ENCODE measurements at places on chromosomes 16 and 17.

GRCh38 chr16:11316331-11317015 is 28.8 kb upstream of the RMI2 start:
- no peak for DNase-seq

DNA sequence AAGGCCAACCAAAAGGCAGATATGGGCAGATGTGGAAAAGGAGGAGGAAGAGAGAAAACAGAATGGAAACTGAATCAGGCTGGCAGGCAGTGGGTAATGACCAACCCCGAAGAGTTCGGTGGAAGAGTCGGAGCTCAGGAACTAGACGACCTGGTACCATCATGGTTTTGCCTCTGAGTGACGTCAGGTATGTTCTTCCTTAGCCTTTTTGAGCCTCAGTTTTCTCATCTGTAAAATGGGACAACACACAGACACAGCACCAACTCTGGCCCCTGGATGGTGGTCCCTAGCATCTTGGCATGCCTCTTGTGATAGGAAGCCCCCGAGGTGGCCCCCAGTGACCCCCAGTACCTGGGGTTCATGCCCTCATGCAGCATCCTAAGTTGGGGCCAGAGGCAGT is 37.2 kb upstream of the C16orf82 start:
- DNase-seq: no peak

- DNase-seq: peak; percentile 58
Measured at GRCh38 chr16:29784901-29785500, 5.5 kb upstream of the KIF22 start.

DNA sequence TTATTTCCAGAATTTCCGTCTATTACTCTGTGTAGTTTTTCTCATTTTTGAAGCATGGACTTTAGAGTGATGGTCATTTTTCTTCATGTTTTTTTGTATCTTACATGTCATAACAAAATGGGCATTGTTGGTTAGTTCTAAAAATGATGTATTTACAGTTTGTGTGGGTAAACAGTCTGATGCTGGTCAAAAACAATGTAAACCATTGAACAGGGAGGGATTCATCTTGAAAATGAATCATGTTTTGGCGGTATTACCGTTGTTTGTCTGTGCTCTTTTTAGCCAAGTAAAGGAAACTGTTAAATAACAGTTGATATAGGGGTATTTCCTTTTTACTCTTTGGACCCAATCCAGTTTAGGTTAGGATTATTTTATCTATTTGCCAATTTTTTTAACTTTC is 315.8 kb downstream of the BCAS3 start:
- DNase-seq: no peak

DNA sequence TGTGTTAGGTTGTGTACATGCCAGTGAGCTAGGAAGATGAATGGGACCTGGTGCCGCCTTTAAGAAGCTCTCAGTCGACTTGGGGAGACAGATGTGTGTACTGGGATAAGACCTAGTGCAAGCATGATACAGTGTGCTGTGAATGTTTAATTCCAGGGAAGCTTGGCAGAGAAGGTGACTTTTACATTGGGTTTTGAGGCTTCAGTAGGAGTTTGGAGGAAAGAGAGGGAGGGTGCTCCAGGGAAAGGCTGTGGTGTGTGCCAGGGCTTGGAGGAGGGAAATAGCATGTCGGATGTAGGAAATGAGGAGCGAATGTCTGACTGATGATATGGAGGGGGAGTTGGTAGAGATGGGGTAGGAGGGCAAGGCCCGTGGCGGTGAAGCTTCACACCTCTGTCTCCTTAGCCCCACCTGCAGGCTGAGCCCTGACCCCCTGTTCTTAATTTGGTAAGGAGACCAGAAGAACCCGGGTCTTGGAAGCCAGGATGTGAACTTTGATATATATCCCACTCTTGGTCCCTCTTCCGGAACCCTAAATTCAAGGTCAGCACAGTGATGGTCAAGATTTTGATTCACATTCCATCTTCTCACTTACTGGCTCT is 76.6 kb downstream of the PLCG2 start:
- no peak for DNase-seq

DNA sequence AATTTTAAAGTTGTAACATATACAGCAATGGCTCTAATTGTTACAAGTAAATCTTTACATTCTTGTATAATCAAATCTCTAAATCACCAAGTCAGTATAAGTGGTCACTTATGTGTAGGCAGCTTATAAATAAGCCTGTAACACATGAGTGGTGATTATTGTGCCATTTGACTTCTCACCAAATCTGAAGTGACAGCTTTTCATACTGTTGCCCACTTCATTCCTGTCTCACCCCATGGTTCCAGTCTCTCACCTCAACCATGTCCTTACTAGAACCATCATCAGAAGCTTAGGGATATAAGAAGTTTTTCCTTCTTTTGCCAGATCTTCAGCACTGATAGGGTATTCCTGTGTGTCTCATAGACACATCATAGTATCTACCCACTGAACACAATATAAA is 23.5 kb downstream of the TNRC6A start:
- DNase-seq: no peak

- no peak for DNase-seq
Measured at GRCh38 chr17:2064980-2065785, 10.3 kb downstream of the HIC1 start.

DNA sequence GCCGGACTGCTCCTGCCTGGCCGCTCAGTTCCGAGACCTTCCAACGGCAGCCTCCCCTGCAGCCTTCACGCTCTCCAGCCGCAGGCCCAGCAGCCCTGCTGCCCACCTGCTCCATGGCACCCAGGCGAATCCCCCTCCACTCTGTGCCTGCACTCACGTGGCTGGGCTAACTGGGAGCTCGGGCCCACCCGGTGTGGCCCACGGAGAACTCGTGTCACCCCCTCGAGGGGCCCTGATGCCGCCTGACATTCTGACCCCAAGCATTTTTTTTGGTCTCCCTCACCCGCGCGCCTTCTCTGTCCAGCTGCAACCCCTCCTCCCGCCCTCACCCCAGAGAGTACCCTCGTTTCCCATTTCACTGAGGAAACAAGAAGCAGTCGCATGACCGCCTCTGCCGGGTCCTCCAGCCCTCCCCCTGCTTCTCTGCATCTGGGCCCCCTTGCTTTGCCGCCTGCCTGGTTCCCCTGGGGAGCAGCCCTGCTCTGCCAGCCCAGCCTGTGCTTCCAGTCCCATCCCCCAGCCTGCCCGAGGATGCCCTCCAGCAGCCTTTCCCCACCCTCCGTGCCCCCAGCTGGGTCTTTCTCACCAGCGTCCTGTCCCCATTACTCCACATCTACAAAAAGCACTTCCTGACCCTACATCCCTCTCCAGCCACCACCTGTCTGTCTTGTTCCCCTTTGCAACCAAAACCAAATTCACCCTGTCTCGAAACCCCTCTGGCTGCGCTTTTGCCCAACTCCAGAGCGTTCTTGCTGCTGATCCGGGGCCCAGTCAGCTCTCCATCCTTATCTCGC is 146.4 kb upstream of the CHMP6 start:
- DNase-seq: no peak

- DNase-seq: no peak
Measured at GRCh38 chr16:49068224-49068623, 213.4 kb downstream of the CBLN1 start.

DNA sequence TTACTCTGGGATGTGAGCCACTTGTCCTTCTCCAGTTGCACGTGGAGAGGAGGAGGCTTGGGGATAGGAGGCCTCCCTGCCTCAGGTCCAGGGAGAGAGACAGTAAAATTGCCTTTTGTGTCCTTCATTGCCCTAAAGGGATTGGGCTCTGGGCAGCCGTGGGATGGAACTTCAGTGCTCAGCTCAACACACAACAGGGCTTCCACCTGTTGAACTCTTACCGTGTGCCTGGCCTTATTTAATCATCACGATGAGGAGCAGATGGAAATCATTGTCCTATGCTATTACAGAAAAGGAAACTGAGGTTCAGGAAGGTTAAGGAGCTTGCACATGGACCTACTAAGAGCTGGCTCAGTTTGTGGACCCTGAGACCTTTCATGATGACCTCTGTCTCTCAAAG is 92.4 kb upstream of the CDC42EP4 start:
- no peak for DNase-seq

DNA sequence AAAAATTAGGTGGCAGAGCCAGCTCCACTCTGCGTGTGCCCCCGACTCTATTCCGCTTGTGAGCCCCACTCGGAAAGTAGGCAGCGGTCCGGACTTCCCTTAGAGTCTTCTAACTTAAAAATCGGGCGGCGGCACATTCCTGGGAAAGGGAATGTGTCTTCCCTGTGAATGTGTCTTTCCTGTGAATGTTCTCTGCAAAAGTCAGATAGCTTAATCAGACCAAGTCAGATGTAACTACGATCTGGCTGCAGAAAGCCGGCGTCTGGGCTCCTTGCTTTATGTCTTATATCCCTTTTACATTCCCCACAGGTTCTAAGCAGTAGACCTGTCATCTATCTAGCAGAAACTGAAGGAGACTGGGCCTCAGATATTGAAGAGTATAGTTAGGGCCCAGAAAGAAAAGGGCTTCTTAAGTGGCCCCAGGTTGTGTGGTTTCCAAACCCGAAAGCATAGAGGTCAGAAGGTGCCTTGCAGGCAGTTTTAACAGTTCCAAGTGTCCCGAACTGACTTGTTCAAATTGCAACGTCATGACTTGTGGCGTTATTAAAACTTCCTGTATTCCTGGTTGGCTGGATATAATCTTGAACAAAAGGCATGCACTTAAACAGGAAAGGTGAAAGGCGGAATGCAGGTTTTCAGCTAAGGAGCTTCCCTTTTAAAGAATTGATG is 601 bp downstream of the PHKB start:
- DNase-seq: no peak

GRCh38 chr16:56758930-56759329 is 29.0 kb downstream of the NUP93 start:
- no peak for DNase-seq

- no peak for DNase-seq
Measured at GRCh38 chr17:9140550-9141424, 119.5 kb downstream of the NTN1 start.

GRCh38 chr17:76523084-76524037 is 14.1 kb downstream of the CYGB start:
- peak; percentile 73 for DNase-seq

DNA sequence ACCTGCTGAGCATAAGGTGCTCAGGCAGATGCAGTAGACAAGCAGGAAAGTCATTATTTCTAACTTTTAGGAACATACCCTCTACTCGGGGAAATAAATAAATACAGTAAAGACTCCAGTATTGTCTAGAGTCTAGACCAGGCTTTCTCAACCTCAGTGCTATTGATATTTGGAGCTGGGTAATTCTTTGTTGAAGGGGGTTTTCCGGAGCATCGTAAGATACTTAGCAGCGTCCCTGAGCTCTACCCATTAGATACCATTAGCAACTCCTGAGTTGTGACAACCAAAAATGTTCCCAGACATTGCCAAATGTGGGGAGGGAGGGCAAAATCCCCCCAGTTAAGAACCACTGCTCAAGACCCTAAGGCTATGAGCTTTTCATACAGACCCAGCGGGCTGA is 21.1 kb downstream of the EPOP start:
- DNase-seq: no peak

- DNase-seq: no peak
Measured at GRCh38 chr16:86410081-86410480, 100.2 kb upstream of the FOXF1 start.
